ENCODE measurements at places on chromosomes 1 and 21.
A peak's percentile ranks its signal among the peaks of the same experiment; 100 is the strongest.

- peak; percentile 32 for DNase-seq
These were observed 1.5 kb upstream of the BATF3 start for GRCh38 chr1:212700892-212701819.

GRCh38 chr1:66773227-66773626, 21.0 kb downstream of the DYNLT5 start:
- DNase-seq, result no peak

DNA sequence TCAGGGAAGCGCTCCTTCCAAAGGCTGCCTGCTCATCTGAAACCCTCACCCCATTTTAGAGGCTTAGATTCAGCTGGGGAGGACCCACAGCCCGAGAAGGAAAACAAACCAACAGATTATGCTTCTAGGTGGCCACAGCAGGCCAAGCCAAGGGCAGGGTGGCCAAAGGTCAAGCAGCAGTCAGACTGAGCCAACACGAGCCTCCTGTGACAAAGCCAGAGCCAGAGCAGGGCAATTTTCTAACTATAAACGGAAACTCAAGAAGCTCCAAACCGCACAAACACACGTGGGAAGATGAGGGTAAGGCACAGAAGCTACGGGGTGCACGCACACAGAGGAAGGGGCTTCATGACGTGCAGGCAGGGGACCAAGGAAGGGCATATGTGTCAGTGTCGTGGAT, 64.1 kb downstream of the PLEKHA6 start:
- no peak for DNase-seq

- DNase-seq, result no peak
These were observed at the start of gene SH3BGR for GRCh38 chr21:39451332-39452206. Gene SH3BGR, plus strand, starts transcription at chr21:39451970. Its CDS starts 127 bp downstream, at chr21:39452097.

GRCh38 chr1:20216574-20216973, 30.3 kb upstream of the PLA2G2C start:
- no peak for DNase-seq

DNA sequence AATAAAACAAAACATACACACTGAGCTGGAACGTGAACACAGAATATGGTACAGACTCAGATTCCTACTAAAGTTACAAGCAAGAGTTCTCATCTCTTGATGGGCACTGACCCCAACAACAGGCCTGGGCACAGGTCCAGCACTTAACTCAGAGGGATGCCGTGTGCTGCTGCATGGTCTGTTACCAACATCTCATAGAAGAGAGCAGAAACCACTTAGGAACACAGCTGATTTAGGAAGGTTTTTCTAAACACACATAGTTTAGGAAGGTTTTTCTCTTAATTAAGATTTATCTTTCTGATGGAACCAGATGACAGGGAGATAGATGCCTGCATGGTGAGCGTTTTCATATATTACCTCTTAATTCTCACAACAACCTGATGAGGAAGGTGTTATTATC, 1.5 kb downstream of the GCLM start:
- DNase-seq, result no peak

DNA sequence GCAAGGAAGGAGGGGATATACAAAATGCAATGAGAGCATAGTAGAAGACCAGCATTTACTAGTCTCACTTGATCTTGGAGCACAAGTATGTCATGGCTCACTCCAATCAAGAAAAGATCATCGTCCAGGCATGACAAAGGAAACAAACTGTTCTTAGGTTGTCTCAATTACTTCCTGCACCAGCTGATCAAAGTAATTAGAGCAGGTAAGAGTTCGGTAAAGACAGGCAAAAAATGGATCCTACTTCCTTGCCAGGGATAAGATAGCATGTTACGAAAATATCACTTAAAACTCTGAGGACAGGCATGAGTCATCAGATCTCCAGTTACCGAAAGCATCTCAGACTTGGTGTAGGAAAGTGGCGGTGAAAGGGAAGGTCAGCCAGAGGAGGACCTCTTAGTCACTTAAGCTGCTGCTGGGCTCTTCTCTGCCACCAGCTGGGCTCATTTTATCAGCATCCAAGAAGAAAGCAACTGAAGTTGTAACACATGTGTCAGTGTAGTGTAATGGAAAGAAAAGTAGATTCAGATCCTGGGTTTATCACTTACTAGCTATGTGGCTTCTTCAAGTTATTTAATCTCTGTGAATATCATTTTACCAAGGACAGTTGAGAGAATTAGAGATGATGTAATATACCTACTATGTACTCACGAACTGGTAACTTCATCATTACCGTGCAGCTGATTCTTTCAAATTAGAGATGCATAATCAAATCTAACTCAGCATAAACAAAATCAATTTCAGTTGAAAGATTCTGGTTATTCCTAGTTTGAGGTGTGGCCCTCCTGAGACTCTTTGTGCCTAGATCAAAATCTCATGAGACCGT, 46.8 kb downstream of the XCL1 start:
- no peak for DNase-seq

DNA sequence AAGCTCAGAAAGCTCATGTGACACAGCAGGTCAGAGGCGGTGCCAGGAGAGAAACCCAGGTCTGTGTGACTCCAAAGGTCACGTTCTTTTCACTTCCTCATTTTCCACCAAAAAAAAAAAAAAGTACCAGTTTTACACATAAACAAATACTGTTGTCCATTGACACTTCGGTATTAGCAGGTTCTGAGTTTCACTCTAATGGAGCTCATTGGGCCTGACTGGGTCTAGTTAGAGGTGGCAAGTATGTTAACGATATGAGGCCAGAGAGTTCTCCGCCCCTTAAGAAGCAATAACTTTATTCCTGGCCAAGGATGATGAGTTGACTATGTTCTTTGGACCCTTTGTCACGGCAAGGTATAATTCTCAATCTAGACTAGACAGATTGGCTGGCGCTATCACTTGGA, 30.0 kb upstream of the SDE2 start:
- DNase-seq, result no peak

GRCh38 chr21:18954441-18954844, 550.9 kb upstream of the TMPRSS15 start:
- no peak for DNase-seq

GRCh38 chr1:169527001-169527400, 41.3 kb upstream of the SLC19A2 start:
- no peak for DNase-seq

GRCh38 chr1:118990513-118991152, 2.5 kb upstream of the TBX15 start:
- DNase-seq, result no peak

- no peak for DNase-seq
These were observed 26.8 kb downstream of the KIF1B start for GRCh38 chr1:10237157-10237539.

DNA sequence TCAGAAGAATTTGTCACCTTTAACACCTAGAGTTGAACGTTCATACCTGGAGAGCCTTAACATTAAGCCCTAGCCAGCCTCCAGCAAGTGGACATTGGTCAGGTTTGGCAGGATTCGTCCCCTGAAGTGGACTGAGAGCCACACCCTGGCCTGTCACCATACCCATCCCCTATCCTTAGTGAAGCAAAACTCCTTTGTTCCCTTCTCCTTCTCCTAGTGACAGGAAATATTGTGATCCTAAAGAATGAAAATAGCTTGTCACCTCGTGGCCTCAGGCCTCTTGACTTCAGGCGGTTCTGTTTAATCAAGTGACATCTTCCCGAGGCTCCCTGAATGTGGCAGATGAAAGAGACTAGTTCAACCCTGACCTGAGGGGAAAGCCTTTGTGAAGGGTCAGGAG, 52.3 kb downstream of the UBE4B start:
- no peak for DNase-seq

GRCh38 chr1:59692591-59692990, 122.2 kb upstream of the HOOK1 start:
- DNase-seq, result no peak

GRCh38 chr1:211327346-211327921, 801 bp downstream of the TRAF5 start:
- no peak for DNase-seq

GRCh38 chr1:87950369-87950768, 621.7 kb downstream of the LMO4 start:
- no peak for DNase-seq

GRCh38 chr1:53294061-53294460, 33.8 kb downstream of the LRP8 start:
- DNase-seq, result no peak

- no peak for DNase-seq
These were observed 6.7 kb upstream of the PADI6 start for GRCh38 chr1:17365293-17365692.

DNA sequence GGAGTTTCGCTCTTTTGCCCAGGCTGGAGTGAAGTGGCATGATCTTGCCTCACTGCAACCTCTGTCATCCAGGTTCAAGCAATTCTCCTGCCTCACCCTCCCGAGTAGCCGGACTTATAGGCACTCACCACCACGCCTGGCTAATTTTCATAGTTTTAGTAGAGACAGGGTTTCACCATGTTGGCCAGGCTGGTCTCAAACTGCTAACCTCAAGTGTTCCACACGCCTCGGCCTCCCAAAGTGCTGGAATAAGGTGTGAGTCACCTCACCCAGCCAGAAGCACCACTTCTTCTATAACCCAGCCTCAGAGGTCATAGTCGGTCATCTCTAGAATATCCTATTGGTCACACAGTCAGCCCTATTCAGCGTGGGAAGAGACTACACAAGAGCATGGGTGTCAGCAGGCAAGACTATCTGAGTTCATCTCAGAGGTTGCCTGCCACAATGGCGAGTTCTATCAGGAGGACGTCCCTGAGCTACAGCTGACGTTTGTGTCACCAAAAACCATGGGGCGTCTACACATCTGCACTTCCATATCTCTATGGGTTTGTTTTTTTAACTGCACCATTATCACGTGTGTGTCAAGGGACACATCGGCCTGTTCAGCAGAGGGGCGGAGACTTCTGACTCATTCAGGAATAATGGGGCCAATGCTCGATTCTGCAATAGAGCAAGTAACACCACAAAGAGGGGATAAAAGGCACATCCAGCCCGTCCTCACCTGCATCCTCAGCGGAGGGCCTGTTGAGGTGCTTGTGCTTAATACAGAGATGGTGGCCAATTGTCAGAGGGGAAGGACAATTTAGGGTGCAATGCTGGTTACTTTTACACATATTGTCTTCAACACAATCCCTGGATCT, 256.3 kb upstream of the IRF2BP2 start:
- DNase-seq, result no peak

- peak; percentile 39 for DNase-seq
These were observed 15.1 kb downstream of the THBS3 start for GRCh38 chr1:155192346-155193274.

DNA sequence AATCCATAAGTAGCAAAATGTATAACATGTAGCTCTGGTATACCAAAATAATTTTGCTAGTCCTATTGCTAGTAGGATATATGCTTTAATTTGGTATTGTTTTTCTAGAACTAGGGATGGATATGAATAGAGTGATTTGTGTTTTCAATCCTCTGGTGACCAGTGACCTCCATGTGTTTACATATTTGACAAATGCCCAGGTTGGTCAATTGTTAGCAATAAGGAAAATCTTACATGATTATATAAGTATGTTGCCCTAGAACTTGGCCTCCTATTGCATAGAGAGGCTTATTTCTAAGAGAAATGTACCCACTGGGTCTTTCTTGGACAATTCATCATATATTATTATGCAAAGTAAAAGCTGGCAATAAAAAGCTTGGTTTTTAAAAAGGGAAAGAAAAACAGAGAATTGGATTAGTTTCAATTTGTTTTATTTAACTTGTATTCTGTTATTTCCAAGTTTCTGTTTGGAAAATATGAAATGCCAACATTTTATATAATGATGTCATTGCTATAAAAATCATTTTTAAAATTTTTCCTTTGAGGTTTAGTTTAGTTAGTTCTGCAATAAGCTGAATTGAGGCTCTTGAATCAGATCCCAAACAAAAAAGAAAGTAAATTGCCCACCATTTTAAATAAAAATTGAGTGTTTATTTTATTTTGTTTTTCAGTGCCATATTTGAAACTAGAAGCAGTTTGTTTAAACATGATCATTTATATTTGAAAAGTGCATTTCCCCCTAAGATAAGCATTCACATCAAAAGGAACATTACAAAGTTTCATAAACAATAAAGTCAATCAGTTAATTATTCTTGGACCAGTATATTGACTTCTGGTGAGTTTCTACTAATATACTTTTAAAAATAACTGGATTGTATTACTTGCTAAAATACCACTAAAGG, 210.9 kb downstream of the ZC3H11B start:
- DNase-seq, result no peak

GRCh38 chr1:150302338-150302737, 8.7 kb downstream of the MRPS21 start:
- no peak for DNase-seq

- DNase-seq, result no peak
These were observed 1.4 kb downstream of the PTBP2 start for GRCh38 chr1:96722958-96723357.

GRCh38 chr1:243341074-243341473, 85.2 kb downstream of the SDCCAG8 start:
- no peak for DNase-seq

DNA sequence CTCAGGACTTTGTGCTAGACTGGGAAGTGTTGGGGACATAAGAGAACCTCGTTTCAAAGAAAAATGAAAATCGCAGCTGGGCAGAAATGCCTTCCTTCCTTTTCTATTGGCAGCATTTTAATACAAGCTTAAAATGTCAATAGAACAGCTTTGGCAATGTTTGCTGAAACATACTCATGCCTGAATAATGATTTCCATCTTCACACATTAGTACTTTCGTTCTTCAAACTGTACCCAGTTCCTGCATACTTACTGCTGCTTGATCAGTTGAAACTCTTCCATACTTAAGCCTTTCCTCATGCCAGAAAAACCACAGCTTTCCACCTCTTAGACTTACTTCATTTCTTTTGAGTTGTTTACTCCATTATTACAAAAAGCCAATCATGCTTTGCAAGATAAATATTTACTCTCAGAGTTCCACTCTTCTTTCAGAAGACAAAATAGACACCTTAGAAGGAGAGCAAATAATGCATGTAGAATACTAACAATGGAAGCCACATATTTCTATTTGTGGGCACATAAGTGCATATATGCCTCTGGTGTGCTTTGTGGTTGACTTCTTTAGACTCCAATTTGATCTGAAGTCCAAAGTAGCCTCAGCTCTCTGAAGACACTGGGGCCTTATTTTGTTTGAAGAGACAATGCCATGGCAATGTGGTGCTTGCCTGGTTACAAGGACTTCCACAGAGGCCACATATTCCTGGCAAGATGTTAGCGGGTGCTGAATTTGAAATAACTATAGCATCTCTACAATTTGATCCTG, 22.7 kb upstream of the CD55 start:
- DNase-seq, result no peak

- DNase-seq, result no peak
These were observed 30.6 kb upstream of the INSL5 start for GRCh38 chr1:66831529-66832239.

GRCh38 chr1:210364479-210364878, 35.8 kb downstream of the HHAT start:
- DNase-seq, result no peak

DNA sequence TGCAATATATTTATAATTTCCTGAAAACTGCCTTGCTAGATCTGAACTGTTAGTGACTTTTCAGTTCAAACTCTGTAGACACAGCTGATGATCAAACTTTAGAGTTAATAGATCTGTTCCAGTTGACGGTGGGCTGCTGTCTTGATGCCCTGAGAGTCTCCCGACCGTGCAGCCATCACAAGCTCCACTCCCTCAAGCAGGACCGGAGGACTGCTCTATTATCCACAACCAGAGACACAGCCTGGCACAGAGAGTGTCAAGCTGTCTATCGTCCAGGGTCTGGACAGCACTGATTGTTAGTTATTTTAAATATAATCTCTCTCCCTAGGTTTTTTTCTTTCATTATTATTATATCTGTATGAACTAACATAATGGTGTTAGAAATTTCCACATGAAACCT, 8.0 kb downstream of the CHODL start:
- DNase-seq, result no peak

GRCh38 chr1:247113094-247113497, 8.9 kb upstream of the ZNF669 start:
- DNase-seq, result no peak
